ENCODE measurements at places on chromosomes 11 and 22.

GRCh38 chr11:85752890-85753581 is 57.9 kb downstream of the SYTL2 start:
- DNase-seq: peak; percentile 55

DNA sequence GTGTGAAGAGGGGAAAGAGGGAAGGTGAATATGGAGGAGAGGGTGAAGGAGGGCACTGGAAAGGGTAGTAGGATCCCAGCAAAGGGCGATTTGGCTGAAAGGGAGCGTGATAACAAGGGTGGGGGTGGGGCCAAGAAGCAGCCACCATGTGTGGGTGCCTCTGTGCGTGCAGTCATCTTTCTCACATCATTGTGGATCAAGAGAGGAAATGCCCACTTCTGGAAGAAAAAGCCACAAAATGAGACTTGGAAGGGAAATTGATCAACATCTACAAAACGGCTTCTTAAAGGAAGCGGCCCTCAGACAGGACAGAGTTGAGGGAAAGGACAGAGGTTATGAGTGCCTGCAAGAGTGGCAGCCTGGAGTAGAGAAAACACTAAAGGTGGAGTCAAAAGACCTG is 1.2 kb upstream of the CXCR5 start:
- no peak for DNase-seq

- no peak for DNase-seq
These were observed 31.2 kb downstream of the SHANK2 start for GRCh38 chr11:71221201-71221600.

GRCh38 chr11:118448294-118448693 is 12.0 kb downstream of the KMT2A start:
- DNase-seq: no peak

DNA sequence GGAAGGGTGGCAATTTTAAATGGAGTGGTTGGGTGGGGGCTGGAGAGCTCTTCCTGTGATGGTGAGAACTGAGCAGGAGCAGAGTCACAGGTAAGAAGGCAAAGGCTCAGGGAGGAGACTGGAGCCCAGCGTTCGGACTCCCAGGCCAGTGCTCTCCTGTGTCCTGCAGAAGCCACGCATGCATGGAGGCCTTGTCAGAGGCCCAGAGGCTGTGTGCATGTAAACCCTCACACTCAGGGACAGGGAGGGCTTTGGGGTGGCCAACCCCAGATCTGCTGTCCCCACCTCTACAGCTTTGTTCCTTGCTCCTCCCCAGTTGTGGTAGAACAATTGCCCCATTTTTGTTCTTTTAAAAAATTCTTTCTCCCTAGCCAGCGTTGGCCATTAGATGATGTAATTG is 130.4 kb upstream of the PARVA start:
- DNase-seq: no peak
